ENCODE measurements at places on chromosomes 16 and 17. TPM values are rescaled to one million over a fixed set of nuclear protein-coding genes. Genes with fewer than 3 reads are reported as not detected.

- no peak for DNase-seq
These were observed 30.0 kb upstream of the CLEC18A start for GRCh38 chr16:69921127-69921526.

The SLC16A13 gene
- total RNA-seq: 0.57 TPM

The GCGR gene
- not detected for total RNA-seq

The OR1A1 gene
- not detected for total RNA-seq

DNA sequence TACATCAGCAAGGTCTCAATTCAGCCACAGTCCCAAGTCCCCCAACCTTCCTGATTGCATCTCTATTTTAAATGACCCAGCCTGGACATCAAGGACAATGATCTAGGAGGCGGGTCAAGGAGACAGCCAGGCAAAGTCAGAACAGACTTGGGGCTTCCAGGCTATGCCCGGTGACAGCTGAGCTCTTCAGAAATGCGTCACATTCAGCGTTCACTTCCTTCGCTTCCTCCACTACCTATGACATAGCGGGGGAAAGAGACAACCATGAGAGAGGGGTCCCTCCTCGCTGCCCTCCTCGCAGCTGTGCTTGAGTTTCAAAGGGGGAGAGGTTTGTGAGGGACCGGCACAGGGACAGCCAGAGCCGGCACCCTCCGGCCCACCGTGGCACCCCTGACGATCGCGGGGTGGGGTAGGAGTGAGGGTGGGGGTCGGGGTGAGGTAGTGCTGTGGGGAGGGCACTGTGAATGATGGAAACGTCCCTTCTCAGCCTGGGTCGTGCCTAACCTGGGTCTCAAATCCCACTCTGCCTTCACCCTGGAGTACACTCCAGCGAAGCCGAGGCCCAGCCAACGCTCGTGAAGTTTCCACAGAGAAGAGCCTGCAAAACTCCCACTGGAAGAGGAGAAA, 12.3 kb upstream of the LGALS3BP start:
- peak; percentile 43 for DNase-seq

The CLEC18C gene
- total RNA-seq: 0.43 TPM

The ZNF75A gene
- total RNA-seq: 16.9 TPM

GRCh38 chr16:49693445-49693844, 162.5 kb downstream of the ZNF423 start:
- no peak for DNase-seq

DNA sequence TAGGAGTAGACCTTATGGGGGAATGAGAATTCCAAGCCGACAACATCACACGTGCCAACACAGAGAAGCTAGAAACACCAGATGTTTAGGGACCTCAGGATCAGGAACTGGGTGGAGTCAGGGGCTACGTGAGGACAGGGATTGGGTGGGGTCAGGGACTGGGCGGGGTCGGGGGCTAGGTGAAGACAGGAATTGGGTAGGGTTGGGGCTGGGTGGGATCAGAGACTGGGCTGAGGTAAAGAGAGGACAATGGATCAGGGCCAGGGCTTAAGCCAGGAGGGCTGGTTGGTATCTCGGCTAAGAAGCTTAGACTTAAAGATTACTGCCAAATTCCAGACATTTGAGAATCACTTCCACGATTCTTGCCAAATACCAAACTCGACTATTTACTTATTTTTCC, 11.6 kb downstream of the TEKT5 start:
- no peak for DNase-seq

GRCh38 chr16:4081521-4082021, 34.7 kb downstream of the ADCY9 start:
- DNase-seq: no peak

GRCh38 chr17:63624531-63624880, 2.3 kb downstream of the MAP3K3 start:
- no peak for DNase-seq

DNA sequence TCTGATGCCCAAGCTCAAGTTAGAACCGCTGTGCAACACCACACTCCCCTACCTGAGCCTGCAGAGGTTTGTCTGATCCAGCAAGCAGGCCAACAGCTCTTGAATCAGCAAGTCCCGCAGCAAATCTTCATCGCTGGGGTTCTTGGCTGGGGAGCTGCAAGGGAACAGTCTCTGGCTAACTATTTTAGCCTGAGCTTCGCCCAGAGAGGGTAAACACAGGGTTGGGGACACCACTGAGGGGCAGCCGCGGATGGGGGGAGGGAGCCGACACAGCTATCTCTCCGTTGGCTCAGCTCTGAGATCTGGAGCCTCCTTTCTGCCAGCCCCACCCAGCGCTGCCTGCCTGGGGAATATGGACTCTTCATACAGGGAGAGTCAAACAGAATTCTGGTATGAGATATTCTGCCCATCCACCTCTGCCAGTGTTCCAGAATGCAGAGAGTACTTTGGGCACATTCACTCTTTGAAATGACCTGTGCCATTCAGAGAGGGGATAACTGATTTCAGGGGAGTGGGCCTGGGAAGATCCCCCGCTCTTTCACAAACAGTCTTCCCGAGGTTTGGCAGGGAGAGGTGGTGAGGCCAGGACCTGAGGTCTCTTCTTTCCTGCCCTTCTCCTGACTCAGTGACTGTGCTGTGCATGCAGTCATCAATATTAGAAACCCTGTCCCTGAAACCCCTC, 7.4 kb downstream of the GIP start:
- no peak for DNase-seq

The SPNS2 gene
- total RNA-seq: 3.5 TPM

DNA sequence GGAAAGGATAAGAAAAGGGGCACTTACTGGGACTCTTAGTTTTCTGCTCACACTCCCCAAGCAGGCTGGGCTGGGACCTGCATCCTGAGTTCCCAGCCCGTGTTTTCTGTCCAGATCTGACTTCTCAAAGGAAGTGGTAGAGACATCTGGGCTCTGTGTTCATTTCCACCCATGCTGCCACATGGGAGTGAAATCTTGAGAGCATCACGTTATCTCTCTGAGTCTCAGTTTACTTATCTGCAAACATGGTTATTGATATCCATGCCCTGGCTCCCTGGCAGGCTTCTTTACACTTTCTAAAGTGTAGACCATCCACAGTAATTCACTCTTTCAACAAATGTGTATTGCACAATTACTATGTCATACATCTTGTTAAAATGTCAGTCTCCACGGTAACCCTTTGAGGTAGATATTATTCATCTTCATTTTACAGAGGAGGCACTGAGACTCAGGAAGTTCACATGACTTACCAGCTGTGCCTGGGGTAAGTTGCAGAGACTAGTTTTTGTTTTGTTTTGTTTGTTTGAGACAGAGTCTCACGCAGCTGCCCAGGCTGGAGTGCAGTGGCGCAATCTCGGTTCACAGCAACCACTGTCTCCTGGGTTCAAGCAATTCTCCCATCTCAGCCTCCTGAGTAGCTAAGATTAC, 3.4 kb downstream of the ZNF688 start:
- DNase-seq: no peak

The B9D1 gene
- total RNA-seq: 6.3 TPM

- DNase-seq: no peak
These were observed 2.0 kb downstream of the NCBP3 start for GRCh38 chr17:3843935-3844516.

GRCh38 chr17:33079201-33079600, 87.6 kb downstream of the SPACA3 start:
- DNase-seq: no peak

The HSD11B2 gene
- 0.16 TPM for total RNA-seq

DNA sequence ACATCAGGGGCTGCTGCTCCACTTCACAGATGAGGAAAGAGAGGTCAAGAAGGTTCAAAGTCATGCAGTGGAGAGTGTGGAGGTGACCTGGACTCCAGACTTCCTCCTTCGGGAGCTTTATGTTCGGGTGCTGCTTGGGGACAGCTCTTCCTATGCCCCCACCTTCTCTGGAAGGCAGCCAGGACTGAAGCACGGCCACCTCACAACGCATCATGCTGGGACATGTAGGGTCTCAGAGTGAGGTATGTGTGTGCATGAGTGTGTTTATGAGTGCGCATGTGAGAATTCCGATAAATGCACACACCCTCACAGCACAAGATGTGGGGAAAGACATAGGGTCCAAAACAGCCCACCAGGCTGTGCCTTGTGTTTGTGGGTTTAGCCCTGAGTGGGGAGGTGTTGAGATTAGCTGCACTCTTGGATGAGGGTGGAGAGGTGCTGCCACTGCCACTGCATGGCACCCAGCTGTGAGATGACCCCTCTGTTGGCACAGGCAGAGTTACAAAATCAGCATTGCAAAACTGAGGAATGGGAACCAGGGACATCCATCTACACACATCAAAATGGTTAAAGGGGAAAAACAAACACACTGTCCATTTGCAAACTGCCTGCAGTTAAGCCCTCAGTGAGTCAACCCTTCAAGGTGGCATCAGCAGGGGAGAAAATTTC, 367.4 kb downstream of the SEC14L1 start:
- DNase-seq: peak; percentile 9

GRCh38 chr17:57262557-57262956, 6.2 kb downstream of the MSI2 start:
- DNase-seq: no peak

DNA sequence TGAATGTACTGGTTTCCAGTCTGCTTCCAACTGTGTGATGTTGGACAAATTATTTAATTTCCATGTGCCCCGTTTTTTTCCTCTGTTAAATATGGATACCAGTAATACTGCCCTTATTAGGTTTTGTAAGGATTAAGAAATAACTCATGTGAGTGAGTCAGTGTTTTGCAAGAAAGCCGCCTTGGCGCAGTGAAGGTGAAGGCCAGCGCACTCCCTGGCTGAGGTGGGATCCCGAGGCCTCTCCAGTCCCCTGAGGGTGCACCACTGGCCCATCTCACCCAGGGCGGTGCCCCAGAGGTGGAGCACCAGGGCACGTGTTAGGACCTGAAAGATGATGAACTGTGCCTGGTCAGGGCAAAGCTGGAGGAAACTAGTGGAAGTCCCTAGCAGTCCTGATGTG, 43.5 kb downstream of the PHKB start:
- DNase-seq: peak; percentile 23

The NHLRC4 gene
- total RNA-seq: 0.19 TPM

DNA sequence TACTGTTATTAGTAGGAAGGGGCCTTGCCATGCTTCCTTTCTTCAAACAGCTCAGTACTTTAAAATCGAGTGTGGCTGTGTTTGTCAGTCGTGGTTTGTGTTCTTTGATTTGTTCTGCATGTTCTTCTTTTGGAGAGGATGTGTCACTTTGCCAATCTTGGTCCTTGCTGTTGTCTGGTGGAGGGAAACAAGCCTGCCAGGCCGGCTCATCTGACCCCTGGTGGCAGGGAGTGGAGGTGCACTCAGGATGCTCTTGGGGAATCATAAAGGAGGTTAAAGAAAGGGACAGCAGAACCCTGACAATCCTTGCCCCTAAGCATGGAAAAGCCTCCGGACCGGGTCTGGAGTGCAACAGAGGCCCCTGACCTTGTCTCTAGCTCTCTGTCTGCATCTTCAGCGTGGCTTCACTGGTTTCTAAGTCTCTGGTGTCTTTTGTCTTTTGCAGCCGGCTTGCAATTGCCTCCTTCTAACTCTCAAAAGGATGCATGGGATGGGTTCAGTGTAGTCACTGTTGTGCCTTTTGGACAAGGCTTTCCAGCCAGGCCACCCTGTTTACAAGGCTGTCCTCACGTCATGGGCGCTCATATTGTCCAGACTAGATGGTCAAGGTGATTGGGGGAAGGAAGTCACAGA, 135.8 kb downstream of the WWOX start:
- DNase-seq: peak; percentile 51

Measured in psoas muscle (tissue), 8 donors.